ENCODE measurements at places on chromosomes 5 and 9.

- no peak for DNase-seq
Observed at GRCh38 chr5:135578305-135578684, 496 bp downstream of the CXCL14 start.

GRCh38 chr9:110013064-110013463, 194.9 kb downstream of the C9orf152 start:
- no peak for DNase-seq

DNA sequence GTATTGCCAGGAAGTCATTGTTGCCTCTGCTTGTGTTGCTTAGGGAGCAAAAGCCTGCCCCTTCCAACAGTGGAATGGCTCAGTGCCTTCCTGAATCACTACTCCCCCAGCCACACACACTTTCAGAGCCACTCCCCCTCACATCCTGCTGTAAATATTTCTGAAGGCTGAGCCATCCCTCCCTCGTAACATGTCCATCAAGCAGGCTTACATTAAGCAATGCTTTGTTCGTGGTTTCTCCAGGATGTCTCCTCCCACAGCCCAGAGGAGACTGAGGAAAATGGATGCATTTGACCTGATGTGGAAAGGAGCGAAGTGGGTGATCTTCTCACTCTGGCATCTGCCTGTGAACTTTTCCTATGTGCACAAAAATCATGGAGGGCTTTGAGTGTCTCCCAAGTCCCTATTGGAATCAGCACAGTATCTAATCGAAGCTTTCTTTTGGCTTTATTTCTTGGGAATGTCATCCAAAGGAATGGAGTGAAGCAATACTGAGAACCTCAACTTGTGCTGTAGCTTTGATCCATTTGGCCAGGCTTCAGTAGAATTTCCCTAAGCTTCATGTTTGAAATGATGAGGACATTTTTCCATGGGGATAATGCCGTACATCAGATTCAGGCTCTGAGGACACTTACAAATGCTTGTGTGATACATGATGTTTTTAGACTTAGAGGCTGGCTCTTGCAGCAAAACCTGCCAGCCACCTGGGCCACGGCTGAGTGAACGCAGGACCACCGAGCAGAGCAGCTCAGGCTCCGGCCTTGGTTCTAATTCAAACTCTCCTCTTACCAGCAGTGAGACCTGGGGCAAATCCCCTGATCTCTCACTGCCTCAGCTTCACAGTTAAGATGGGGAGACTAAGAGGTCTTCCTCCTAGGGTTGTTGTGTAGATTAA, 389.1 kb downstream of the ENC1 start:
- no peak for DNase-seq

- DNase-seq, result peak; percentile 0
Observed at GRCh38 chr5:83192947-83193346, 115.6 kb downstream of the XRCC4 start.

- no peak for DNase-seq
Observed at GRCh38 chr5:154583671-154584177, 105.7 kb upstream of the HAND1 start.
